Hematopoietic multipotent progenitor cell treated with erythropoietin and hydrocortisone succinate and interleukin-3 and kit ligand, for 4 days (in vitro differentiated cells): ENCODE measurements at places on chromosomes 11 and 22.

GRCh38 chr11:123219066-123219690, 24.1 kb upstream of the CLMP start:
- DNase-seq, result no peak

DNA sequence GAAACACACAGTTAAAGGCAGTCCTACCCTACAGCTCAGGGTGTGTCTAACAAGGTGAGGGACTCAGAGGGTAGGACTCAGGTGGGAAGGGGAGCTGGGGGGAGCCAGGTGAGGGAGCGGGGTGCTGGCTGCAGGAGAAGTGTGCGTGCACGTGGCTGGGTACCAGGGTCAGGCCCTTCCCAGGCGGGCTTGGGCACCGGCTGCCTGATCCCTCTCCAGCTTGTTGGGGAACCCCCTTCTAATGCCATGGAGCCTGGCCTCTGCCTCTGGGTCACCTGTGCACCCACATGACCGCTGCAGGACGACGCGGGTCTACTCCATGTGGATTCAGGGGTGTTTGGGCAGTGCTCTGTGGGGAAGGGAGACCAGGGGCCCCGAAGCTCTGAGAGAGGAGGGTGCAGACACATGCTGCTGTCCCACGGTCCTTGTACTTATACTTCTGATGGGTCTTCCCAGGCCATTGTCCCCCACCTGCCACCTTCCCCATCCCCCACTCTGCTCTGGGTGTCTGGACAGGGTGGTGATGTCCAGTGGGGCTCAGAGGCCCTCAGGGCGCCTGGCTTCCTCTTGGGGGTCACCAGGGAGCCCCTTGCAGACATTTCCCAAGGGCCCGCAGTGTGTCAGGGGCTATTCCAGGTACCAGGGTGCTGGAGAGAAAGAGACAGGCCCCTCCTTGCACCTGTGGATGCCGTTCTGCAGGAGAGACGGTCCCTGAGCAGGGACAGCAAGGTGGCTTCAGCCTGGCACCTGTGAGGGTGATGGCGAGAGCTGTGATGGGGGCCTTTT, 10.4 kb upstream of the MRGPRD start:
- no peak for DNase-seq

- DNase-seq, result no peak
Measured at GRCh38 chr22:49196046-49196511, 631.6 kb downstream of the BRD1 start.

- DNase-seq, result no peak
Measured at GRCh38 chr11:112928136-112928535, 33.1 kb upstream of the NCAM1 start.
